Dermis blood vessel endothelial cell (primary cell): ENCODE measurements at places on chromosomes 6 and 20. TPM values are rescaled to one million over a fixed set of nuclear protein-coding genes. Genes with fewer than 3 reads are reported as not detected.
A peak's percentile ranks its signal among the peaks of the same experiment; 100 is the strongest.

NKX2-2 gene
- total RNA-seq, result not detected in 2 replicates

SPEF1 gene
- total RNA-seq, result 0.05 TPM in 1 of 2 replicates, not detected in the other

TAAR1 gene
- not detected in 2 replicates for total RNA-seq

SOX4 gene
- 60.2 and 73.5 TPM in 2 replicates for total RNA-seq

C6orf52 gene
- total RNA-seq, result 0.42 TPM in 1 of 2 replicates, not detected in the other

TP53TG5 gene
- total RNA-seq, result not detected in 2 replicates

PKIB gene
- total RNA-seq, result 0.19 TPM in 1 of 2 replicates, not detected in the other

SNAI1 gene
- total RNA-seq, result 1.5 TPM in 2 replicates

- DNase-seq, result no peak
Measured at GRCh38 chr20:63956664-63957003, 418 bp upstream of the UCKL1 start.

GRCh38 chr20:51542033-51542570 is 417 bp downstream of the NFATC2 start:
- peak; percentile 57 for DNase-seq

DNA sequence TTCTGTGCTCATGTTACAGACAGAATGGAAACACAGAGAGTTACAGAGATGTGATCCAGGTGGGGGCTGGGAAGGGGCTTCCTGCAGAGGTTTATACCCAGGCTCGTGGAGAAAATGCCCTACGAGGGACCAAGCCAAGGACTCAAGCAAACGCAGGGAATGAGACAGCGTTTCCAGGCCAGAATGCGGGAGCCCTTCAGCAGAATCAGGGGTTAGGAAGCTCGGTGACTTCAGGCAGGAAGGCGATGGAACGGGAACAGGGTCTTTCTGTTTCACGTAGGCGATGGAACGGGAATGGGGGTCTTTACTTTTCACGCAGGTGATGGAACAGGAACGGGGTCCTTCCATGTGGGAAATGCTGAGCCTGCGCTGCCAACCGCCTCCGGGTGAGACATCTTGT is 82.6 kb downstream of the THBS2 start:
- no peak for DNase-seq

GRCh38 chr6:26223228-26223627 is 136.0 kb downstream of the HFE start:
- peak; percentile 49 for DNase-seq

GRCh38 chr6:155185544-155185943 is 78.3 kb upstream of the CLDN20 start:
- DNase-seq, result peak; percentile 33

DNA sequence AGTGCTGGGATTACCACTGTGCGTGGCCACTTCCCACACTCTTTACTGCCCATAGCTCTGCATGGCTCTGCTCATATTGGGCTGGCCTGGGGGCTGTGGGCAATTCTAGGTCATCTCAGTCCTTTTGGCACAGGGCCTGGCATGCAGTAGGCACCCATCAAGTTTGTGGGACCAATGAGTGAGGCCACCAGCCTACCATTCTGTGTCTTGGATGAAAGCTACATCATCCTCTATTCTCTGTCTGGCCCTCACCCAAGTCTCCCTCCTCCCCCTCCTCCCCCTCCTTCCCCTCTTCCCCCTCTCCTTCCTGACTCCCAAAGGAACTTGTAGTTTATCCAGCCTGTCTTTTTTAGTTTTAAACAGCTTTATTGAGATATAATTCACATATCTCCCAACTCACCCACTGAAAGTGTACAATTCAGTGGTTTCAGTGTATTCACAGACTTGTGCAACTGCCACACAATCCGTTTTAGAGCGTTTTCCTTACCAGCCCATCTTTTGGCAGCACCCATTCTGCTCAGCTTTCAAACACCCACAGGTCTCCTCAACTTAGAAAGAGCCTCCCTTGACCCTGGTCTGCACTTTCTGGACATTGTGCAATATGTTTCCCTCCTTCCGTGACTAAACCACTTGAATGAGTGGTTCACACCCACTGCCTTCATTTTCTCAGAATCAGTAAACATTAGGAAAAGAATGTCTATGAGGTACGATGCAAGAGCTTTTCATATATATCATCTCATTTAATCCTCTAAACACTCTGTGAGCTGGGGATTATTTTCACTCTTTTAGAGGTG is 21.5 kb upstream of the MRPS18A start:
- DNase-seq, result peak; percentile 39

GRCh38 chr20:10631126-10631525 is 42.7 kb downstream of the JAG1 start:
- no peak for DNase-seq

DNA sequence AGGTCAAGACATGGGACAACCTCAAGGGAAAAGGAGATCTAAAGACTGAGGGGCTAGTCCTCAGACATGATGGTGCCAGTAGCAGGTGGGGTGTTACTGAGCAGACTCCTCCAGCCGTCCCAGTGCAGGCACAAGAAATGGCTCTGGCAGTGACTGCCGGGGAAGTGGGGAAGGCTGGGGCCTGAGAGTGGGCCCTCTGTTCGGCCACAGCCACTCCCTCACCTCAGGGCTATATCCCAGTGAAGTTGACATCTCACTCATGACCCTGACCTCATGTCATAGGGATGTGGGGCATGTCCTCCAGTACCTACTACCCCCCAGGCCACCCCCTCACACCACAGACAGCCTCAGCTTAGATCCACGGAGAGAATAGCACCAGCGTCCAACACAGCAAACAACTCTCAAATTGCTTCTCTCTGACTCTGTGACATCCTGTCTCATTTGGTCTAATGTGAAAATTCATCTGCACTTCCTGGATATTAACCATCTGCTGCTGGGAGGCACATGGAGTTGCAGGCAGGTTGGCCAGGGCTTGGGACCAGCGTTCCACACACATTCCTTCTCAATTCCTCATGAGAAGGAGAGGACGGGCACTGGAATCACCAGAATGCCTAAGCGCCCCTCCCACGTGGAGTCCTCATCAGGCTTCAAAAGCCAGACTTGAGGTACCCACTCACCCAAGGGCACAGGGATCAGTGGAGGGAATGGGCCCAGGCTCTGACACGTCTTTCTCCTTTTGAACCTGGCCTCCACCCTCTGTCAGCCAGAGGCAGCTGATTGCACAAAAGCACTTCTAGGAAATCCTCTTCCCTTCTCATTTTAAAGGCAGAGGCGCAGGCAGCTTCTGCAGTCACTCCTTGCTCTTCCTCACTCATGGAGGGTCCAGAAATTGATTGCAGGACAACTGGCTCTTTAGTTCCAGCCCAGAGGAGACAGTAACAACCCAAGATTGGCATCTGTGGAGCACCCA is 163.6 kb upstream of the CST7 start:
- no peak for DNase-seq

DNA sequence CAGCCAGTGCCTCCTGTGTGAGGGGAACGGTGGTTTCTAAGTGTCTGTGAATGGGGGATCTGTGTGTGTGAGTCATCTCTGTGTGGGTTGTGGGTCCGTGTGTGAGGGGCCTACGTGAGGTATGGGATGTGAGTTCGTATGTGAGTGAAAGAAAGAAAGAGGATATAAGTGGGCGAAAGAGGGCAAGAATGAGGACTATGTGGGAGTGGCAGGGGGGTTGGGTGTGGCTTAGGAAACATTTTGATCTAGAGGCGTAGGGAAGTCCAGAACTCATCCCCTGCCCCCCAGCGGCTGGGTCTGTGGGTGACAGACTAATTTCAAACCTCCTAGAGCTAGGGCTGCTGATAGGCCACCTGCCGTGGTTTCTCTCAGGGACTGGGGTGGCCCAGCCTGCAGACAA is 35.5 kb downstream of the DHX35 start:
- DNase-seq, result no peak

DNA sequence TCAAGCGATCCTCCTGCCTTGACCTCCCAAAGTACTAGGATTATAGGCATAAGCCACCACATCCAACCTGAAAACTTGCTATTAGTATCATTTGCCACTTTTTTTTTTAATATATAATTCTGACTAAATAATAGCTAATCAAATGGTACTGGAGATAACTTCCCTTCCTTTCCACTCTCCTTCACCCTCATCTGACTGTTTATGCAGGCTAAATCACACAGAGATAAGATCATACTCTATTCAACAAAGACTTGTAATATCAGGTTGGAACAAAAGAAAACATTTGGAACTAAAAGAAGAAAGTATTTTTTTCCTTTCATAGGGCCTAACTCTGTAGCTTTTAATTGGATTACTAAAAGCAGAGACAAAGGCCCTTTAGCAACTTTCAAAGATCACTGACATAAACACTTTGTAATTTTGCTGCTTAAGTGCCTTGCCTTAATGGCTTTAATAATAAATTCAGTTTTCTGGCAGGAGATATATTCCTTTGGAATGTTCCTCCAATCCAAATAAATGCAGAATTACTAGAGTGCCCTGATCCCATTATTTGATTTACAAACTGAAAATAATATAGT is 198.7 kb upstream of the ASCC3 start:
- DNase-seq, result no peak

- no peak for DNase-seq
Measured at GRCh38 chr20:56368351-56369134, 9.8 kb downstream of the FAM210B start.

DNA sequence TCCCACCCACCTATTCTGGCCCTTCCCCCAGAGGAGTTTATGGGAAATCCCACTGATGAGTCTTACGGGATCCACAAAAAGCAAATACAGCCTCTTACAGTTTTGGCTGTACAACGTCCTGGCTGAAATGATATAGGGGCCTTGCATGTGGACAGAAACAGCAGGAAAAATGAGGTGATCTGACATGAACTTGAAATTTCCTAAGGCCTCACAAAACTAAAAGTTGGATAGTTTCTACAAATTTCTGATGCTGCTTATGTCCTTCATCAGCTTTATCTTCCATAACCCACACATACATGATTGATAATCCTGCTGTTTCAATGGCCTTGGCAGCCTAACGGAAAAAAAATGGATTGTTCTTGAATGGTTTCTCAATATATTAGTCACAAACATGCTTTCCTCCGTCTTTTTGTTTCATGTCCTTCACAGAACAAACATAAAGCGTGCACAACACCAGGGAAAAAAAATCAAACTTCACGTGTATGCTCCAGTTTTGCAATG is 118.8 kb downstream of the BMP5 start:
- DNase-seq, result no peak

DNA sequence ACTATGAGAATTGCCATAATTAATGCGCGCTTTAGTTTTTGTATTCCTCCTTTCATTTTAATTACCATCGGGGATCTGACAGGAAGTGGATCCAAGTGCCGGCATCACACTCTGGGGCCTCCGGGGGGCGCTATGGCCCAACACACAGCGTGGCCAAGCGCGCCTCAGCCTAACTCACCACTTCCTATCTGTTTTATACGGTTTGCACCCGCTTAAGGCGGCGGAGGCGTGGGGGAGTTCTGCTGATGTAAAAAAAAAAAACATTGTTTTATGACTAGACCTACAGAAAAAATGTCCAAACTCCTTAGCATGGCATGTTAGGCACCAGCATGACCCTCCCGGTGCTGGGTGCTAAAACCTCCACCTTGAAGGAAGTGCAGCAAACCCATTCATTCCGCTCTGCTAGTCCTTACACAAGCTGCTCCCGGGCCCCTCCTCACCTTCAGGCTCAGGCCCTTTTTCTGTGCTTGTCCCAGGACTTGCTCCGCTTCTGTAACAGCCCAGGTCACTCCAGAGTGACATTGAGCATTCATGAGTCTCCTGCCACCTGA is 4.5 kb upstream of the EBF4 start:
- DNase-seq, result peak; percentile 66

DNA sequence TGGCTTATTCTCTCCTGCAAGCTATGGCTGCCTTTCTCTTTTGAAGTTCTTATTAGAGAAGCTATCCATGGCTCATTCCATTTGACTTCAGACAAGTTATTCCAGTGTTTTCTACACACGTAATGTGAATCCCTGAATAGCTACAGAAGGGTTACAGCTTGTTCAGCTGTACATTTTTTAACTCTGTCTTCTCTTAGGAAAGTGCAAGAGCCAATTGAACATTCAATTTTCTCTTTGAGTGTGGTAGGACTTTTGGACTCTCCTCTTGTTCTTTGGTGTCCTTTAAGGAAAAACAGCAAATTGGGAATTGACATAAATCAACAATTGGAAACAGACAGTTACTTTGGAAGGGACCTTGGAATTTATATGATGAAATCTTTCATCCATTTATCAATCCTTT is 125.8 kb downstream of the EPM2A start:
- DNase-seq, result no peak

DNA sequence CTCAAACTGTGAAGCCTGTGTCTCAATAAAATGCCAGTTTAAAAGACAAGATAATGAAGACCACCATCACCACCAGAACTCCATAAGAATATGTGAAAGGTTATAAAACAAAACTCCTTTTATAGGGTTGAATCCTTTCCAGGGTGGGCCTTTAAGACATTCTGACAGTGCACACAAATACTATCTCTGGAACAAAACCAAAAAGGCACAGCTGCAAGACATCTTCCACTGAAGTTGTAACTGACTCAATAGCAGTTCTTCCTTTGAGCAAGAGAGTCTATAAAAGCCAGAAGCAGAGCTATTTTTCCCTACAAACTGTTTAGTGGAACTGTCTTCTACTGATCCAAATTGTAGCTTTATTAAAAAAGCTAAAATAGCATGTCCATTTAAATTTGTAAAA is 81.6 kb downstream of the EPB41L2 start:
- no peak for DNase-seq

- DNase-seq, result peak; percentile 65
Measured at GRCh38 chr6:111011360-111012142, 29.7 kb downstream of the RPF2 start.

DNA sequence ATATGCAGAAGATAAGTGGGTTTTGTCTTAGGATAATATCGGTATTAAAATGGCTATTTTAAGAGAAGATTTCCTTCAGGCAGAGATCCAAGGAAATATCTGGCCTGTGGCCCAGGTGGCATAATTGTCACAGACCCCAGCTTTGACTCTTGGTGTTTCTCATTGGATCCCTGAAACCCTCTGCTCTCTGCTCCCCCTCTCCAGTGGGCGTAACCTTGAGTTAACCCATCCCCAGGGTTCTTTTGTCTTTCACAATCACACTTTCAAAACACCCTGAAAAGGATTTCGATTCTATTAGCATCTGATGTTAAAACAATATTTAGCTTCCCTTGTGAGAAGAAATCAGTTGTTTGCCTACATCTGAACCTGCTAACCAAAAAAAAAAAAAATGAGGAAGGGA is 7.2 kb downstream of the SSTR4 start:
- no peak for DNase-seq

DNA sequence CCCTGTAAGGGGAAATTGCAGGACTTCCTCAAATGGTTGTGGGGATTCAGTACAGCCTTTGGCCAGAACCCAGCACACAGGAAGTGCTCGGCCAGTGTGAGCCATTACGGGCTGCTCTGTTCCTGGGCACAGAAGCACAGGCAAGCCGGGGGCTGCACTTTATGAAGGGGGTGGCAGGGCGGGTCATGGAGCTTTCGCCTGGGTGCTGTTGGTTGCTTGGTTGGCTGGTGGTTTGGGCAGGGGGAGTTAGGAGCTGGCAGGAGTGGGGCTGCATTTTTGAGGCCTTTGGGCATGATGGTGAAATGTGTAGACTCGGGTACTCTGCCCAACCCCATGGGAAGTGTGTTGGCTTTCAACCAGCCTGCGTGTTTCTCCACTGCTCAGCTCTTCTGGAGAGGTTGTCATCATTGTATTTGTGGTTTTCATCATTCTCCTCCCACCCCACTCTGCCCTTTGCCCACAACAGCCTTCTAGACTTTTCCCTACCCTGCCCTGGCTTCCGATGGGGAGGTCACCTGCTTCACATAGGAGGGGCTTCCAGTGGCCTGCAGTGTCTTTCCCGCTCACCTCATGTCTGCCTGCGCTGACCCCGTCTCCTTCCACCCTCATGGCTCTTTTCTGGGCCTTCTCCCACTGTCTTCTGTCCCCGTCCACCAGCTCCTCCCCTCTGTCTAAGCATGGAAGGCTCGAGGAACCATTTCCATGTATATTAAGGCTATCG is 16.1 kb upstream of the RBM38 start:
- no peak for DNase-seq

GRCh38 chr6:137647762-137648447 is 153.7 kb upstream of the OLIG3 start:
- no peak for DNase-seq

GRCh38 chr6:150293423-150294173 is 75.2 kb upstream of the IYD start:
- DNase-seq, result peak; percentile 69
